ENCODE measurements at places on chromosomes 1 and 21. TPM values are rescaled to one million over a fixed set of nuclear protein-coding genes. Genes with fewer than 3 reads are reported as not detected.

Gene PCAT6
- not detected for total RNA-seq

Gene SPATA46
- total RNA-seq = not detected

Gene CNN3
- total RNA-seq = 199 TPM

Gene PPIAL4G
- total RNA-seq = 0.31 TPM

Gene FAM72A
- total RNA-seq = 2.3 TPM

Gene OLFML2B
- total RNA-seq = 0.94 TPM

Gene ACADM
- total RNA-seq = 69.1 TPM

Gene GRIK3
- total RNA-seq = 32.0 TPM

Gene AVPR1B
- total RNA-seq = not detected

Gene OR2AK2
- 0.78 TPM for total RNA-seq

Gene TSPEAR
- total RNA-seq = not detected

Gene HFM1
- total RNA-seq = 56.5 TPM

Gene NMNAT2
- total RNA-seq = 41.5 TPM

Gene AGO3
- total RNA-seq = 28.1 TPM

Gene FAM151A
- total RNA-seq = not detected

Gene SGIP1
- total RNA-seq = 77.4 TPM

Gene FCRLB
- 3.1 TPM for total RNA-seq

Gene VCAM1
- total RNA-seq = 24.3 TPM

Gene TNNT2
- not detected for total RNA-seq

Gene GJB3
- total RNA-seq = not detected

Gene RHD
- 0.16 TPM for total RNA-seq

Gene TEDDM1
- total RNA-seq = not detected

Gene ASAP3
- total RNA-seq = 10.0 TPM

Gene CNTN2
- 22.8 TPM for total RNA-seq

Gene NUF2
- total RNA-seq = 5.1 TPM

Gene LHX8
- not detected for total RNA-seq

Gene LRRN2
- total RNA-seq = 12.8 TPM

Gene AIDA
- total RNA-seq = 37.0 TPM

Gene KLF17
- 0.31 TPM for total RNA-seq

Gene RNU1-2
- under 0.01 TPM for total RNA-seq

Gene FAM72B
- total RNA-seq = 1.7 TPM

Gene NECAP2
- total RNA-seq = 25.9 TPM

Gene ORC1
- total RNA-seq = 0.94 TPM

Gene CEP104
- 16.7 TPM for total RNA-seq

Gene CD247
- 2.3 TPM for total RNA-seq

Gene UBAP2L
- total RNA-seq = 43.5 TPM

Gene ODR4
- 71.0 TPM for total RNA-seq

Gene EFNA1
- total RNA-seq = 2.7 TPM

Gene FMO1
- total RNA-seq = 5.8 TPM

Gene RPAP2
- total RNA-seq = 41.5 TPM

Gene CADM3
- total RNA-seq = 112 TPM

Gene TACSTD2
- 0.16 TPM for total RNA-seq

Gene TPTE
- not detected for total RNA-seq

Gene EXOSC10
- total RNA-seq = 44.1 TPM

Gene TMEM82
- not detected for total RNA-seq

Gene MSH4
- total RNA-seq = 1.6 TPM

Data from occipital lobe (tissue), 3 donors.